T1000 (cell line): ENCODE measurements at places on chromosomes 5 and 9.

DNA sequence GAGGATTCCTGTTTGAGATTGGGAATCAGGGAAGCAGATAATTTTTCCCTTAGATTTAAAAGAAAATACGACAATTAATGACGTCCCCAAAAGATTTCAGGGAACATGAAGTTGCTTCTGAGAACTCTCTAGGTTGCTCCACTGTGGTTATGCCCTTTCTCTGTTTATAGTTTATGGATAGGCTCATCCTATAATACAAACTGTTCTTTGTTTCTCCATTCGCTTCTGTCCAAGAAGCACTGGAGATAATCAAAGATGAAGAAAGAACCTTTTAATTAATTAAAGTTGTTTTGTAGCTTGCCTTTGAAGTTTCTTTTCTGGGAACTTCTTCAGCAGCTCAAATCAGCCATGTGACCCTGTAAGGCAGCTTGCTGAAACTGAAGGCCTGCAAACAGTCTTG, 87.5 kb downstream of the CHSY3 start:
- DNase-seq: no peak

DNA sequence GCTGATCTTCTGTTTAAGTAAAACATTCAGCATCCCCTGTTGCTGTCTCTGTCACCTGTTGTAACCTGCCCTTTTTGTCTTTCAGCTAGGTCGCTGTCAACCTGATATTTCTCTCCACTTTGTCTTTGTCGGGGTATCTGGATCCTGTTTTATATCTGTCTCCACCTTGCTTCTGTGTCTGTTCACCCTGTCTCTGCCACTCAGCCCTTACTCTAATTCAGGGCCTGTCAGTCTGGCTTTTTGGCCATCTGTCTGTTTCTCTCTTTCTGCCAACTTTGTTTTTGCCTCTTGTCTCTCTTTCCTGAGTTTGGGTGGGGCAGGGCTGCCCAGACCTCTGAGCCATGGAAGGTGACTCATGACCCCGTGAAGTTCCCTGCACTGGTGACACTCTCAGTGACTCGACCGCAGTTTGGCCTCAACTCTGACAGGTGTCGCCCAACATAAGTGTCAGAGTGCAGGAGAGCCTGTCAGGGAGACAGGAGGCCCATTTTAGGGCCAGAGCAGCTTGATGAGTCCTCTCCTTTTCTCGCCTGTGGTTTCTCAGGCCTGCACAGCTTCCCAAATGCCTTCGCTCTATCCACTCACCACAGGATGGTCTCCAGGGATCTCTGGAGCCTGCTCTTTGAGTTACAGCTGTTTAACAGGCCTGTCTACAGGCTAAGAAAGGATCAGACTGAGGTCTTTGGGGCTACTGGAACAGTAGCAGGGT, 868 bp downstream of the ZBTB43 start:
- no peak for DNase-seq

- DNase-seq: no peak
These were observed 15.6 kb downstream of the WWC1 start for GRCh38 chr5:168307022-168307421.

DNA sequence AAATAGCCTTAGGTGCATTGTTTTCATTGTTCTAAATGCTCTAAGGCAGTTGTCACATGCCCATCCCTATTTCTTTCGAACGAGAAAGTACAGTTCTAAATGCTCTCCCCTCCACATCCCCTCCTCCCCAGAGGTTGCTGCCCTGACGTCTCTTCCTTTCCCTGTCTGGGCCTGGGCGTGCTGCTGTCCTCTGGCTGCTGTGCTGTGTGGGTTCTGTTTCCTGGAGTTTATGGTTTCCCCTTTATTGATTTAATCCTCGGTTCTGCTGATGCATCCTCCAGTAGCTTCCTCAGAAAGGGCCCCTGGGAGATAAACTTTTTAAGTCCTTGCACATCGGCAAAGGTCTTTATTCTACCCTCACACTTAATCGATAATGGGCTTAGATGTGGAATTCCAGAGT, 48.8 kb downstream of the MVB12B start:
- no peak for DNase-seq
